Fibroblast of skin of left biceps (primary cell): ENCODE measurements at places on chromosomes 6 and 20.

DNA sequence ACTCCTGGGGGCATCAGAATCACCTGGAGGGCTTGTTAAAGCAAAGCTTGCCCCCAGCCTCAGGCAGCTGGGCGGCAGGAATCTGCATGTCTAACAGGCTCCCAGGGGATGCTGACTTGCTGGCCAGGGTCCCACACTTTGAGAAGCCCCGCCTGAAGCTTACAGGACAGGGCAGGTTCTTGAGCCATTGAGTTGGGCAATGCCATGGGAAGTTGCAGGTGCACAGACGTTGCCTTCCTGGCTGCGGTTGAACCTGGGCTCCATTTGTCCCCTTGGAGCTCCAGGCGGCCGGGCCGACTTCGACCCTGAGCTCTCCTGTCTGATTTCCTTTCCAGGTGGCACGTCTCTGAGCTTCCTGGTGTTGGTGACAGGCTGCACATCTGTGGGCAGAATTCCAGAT, 46.8 kb downstream of the SYNJ2 start:
- no peak for DNase-seq

- no peak for DNase-seq
These were observed 2.5 kb upstream of the BPIFA1 start for GRCh38 chr20:33233129-33233774.

DNA sequence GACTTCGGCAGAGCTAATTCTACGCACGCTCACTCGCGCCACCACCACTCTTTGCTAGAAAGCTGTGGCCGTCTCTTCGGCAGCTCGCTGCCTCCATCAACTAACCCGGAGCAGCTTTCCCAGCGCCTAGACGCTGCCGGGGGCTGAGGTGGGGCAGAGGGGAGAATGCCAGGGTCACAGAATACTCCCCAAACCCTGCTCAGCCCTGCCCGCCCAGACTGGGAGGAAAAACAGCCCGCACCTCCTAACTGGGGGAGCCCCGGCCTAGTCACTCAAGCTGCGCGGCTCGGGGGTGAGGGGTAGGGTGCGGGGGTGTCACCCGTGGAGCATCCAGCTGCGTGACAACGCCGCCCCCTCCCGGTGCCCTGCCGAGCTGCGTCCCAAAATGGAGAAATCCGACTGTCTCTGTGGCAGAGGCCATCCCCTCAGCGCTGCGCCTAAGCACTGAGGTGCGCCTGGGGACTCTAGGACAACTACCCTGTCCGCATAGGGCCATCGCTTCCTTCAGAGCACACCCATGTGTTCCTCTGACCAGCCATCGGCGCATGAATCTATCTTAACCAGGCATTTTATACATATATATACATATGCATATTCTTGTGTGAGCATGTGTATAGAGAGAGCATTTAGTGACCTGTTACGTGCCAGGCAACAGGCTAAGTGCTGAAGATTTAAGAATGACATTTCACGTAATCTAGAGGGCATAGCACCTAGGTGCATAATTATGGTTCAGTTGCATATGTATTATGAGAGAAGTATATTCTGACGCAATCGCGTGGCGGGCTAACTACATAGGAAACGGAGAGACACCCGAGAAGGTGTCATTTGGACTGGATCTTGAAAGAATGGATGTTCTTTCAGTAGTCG, 1.5 kb upstream of the TENT5A start:
- no peak for DNase-seq

DNA sequence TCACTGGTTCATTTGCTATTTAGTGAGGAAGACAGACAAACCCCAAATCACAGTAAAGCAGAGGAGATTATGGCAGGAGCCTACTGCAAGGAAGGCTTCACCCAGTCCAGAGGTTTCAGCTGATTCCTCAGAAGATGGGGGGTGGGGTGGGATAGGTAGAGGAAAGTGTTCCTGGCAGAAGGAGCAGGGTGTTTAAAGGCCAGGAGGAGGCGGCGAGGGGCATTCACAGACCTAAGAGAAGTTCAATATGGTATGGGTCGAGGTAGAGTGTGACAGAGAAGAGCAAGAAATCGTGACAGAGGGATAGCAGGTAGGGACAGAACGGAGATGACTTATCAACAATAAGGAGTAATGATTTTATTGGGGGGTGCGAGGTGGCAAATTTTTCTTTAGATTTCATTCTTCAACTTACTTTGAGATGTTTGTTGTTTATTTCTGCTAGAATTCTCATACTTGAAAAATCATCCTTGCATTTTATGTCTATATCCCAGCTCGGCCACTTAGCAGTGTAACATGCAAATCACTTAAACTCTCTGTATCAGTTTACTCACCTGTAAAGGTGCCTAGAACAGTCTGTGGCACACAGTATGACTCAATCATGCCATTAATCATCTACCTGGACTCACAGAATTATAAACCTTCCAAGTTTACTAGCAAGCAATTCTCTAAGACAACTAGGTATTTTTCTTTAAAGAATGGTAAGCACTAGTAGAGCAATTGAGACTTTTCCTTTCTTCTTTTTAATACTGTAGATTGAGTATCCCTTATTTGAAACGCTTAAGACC, 176.7 kb downstream of the REV3L start:
- DNase-seq = no peak

- no peak for DNase-seq
These were observed 338.4 kb downstream of the PRL start for GRCh38 chr6:21958428-21958827.

- DNase-seq = no peak
These were observed 73.3 kb downstream of the CAP2 start for GRCh38 chr6:17466707-17467106.

- DNase-seq = no peak
These were observed 9.9 kb downstream of the ADIG start for GRCh38 chr20:38590676-38591473.

DNA sequence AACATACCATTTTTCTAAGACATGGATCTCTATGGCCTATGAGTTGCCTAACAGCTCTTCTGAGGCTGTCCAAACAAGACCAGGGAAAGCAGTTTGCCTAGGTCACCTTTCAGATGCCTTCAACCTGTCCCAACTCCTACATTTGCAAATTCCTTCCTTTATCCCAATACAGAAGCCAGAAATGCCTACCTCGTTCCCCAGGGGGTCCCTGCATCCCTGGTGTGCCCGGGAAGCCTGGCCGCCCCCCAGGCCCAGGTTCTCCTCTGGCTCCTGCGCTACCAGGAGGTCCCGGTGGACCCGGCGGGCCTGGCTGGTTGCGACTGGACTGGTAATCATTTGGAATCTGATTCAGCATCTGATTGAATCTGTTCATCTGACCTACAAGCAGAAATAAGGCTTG, 115.9 kb downstream of the COL12A1 start:
- no peak for DNase-seq

DNA sequence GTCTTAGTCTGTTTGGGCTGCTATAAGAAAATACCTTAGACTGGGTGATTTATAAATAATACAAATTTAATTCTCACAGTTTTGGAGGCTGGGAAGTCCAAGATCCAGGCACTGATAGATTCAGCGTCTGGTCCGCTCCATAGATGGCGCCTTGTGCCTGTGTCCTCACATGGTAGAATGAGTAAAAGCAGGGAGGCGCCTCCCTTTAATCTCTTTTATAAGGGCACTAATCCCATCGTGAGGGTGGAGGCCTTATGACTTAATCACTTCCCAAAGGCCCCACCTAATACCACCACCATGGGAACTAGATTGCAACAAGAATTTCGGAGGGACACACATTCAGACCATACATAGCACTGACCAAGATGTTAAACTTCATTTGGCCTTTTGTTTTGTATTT, 91.2 kb upstream of the TMEM181 start:
- no peak for DNase-seq

DNA sequence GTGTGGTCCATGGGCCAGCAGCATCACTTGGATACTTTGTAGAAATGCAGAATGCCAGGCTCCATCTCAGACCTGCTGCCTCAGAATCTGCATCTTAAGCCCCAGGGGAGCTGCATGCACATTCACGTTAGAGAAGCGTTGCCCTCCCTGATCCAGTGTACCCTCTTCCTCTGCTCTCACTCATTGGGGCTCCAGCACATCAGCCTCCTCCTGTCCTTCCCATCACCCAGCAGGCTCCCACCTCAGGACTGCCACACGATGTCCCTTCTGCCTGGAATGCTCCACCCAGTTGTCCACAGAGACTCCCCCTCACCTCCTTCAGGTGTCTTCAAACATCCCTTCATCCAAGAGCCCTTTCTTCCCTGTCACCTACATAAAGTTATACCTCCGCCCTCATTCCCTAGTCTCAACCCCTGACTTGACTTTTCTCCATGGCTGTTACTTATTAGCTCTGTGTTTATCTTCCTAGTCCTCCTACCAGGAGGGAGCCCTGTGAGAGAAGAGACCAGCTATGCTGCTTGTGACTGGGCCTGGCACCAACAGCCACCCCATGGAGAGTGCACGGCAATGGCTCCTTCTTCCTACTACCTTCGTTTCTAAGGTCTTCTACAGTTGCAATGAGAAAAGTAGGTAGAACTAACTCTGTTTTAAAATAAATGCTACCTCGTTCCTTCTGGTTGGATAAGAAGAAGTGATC, 3.3 kb upstream of the ACSS1 start:
- no peak for DNase-seq

GRCh38 chr6:33815854-33816253, 12.1 kb upstream of the MLN start:
- DNase-seq = no peak

DNA sequence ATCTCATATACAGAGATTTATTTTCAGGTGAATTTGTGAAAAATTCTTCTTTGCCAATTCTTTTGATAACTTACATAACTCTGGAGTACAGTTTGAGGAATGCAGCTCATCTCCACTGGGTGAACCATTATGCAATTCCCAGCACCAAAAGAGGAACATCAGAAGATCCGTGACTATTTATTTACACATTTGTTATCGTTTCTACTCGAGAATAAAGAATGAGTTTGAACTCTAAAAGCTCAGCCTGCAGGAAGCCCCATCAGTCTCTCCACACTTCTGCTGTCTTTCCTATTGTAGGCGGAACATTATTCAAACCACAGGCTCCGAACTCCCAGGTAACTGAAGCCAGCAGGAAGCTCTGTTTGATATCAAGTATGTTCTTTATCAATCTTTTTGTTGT, 95.9 kb upstream of the IFNGR1 start:
- DNase-seq = no peak

- no peak for DNase-seq
These were observed 130.6 kb upstream of the FAM83B start for GRCh38 chr6:54716010-54716409.

DNA sequence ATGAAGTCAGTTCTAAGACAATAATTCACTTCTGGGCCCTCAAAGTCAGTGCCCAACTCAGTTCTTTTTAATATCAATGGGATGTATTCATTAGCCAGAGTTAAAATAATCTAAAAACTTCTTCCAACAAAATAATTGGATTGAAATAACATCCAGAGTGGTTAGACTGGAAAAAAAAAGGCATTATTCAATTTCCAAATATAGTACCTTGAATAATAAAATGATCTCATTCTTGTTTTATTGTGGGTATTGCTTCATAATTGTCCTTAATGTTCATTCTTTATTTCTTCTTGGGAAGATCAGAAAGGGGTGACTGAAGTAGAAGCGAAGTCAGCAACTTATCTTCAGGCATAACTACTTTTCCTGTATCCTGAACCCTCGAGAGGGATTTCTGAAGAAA, 85.1 kb upstream of the JARID2 start:
- no peak for DNase-seq

GRCh38 chr20:14189794-14190402, 147.5 kb downstream of the FLRT3 start:
- peak; percentile 16 for DNase-seq

DNA sequence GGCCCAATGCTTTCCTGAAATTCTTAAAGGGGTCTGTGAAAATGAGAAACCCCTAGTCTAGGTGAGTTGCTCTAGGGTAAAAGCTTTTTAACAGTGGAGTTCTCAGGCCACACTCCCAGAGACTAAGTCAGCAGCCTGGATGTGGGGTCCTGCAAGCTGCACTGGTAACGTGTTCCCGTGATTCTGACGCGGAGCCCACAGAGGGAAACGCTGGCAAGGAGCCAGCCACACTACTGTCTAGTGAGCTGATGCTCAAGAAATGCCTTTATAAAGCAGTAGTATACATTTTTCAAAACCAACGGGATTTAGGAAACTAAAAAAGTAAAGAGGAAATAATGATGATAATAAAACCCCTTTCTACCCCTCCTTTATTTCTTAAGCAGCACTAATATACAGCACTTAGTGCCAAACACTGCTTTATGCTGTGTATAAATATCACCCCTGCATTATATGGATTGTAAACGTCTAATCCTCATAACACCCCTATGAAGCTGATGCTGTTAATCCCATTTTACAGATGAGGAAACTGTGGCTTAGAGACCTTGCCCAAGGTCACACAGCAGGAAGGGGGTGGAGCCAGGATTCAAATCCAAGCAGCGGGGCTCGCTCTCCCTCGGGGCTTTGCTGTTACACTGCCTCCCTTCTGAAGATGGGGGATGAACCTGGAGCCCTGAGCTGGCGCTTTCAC, 25.0 kb downstream of the KCNK15 start:
- DNase-seq = no peak

DNA sequence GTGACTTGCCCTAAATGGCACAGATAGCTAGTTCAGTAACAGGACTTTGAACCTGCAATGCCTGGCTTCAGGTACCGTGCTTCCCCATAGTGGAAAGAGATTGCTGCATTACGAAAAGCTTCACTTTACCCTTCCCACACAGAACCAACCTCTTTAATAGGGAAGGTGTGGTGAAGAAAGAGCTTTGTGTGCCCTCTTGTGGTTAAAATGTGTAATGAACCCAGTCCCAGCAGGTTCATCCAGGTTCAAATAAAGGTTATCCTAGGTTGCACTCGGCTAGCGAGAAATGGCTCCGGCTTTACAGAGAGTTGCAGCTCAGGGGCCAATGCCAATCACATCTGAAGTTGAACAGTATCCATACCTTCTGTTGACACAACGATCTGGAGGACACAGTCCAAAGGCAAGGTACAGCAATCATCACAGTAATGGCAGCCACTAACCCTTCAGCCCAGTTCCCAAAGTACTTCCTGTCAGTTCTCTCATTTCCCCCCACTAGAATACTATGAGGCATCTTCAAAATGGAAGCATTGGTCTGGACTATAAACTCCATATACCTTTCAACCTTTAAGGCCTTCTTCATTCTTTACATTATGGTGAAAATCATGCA, 3.0 kb downstream of the DEFB115 start:
- no peak for DNase-seq

- no peak for DNase-seq
These were observed 43.0 kb downstream of the VEGFA start for GRCh38 chr6:43812850-43813578.

DNA sequence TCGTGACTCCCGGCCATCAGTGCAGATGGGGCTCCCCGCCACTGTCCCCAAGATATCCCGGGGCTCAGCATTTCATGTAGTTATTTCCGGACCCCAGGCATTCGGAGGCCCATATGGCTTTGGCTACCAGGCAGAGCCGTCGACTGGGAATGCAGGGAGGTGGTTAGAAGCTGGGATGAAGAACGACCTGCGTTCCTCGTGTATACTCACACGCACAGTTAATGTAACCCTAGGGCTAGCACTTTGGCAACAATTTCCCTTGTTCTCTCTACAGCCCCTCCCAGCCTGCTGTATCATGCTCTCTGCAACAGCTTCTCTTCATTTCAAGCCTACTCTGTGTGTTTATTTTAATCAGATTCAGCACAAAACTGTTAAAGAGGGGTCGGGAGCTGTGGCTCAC, 240.4 kb downstream of the MYLK4 start:
- no peak for DNase-seq

- no peak for DNase-seq
These were observed 67.8 kb upstream of the SASH1 start for GRCh38 chr6:148274809-148275208.
